Activated CD4-positive, alpha-beta T cell treated with anti-CD3 and anti-CD28 coated beads for 1 hour (primary cell): ENCODE measurements at places on chromosomes 5 and 9.

GRCh38 chr5:140565780-140566095 lies 1.1 kb downstream of the SLC35A4 start:
- no peak for DNase-seq

- DNase-seq, result no peak
These were observed 193.6 kb upstream of the SMC2 start for GRCh38 chr9:103900466-103900865.

DNA sequence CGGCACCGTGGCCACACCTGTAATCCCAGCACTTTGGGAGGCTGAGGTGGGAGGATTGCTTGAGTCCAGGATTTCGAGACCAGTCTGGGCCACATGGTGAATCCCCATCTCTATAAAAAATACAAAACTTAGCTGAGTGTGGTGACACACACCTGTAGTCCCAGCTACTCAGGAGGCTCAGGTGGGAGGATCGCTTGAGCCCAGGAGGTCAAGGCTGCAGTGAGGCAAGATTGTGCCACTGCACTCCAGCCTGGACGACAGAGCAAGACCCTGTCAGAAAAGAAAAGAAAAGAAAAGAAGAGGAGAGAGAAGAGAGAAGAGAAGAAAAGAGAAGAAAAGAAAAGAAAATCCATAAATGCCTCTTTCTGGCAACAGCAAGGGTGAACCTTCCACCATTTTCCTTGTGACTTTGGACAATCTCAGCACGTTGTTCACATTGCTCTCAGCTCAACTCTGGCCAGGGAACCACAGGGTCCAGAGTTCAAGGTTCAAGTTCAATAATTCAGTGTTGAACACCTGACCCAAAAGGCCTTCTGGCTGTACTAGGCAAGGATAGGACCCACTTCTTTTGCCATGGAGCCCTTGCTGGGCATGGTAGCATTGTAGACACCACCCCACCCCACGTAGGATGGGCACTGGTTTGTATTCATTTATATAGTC lies 14.6 kb upstream of the DUSP1 start:
- DNase-seq, result no peak

GRCh38 chr5:111280282-111280951 lies 56.2 kb downstream of the CAMK4 start:
- no peak for DNase-seq

GRCh38 chr5:40437452-40437861 lies 242.3 kb upstream of the PTGER4 start:
- no peak for DNase-seq

- DNase-seq, result no peak
These were observed 41.6 kb upstream of the ZNF300 start for GRCh38 chr5:150946351-150946905.

GRCh38 chr5:30239331-30240022 lies 954.0 kb upstream of the CDH6 start:
- DNase-seq, result no peak

GRCh38 chr9:84709056-84709455 lies 39.5 kb downstream of the NTRK2 start:
- no peak for DNase-seq

DNA sequence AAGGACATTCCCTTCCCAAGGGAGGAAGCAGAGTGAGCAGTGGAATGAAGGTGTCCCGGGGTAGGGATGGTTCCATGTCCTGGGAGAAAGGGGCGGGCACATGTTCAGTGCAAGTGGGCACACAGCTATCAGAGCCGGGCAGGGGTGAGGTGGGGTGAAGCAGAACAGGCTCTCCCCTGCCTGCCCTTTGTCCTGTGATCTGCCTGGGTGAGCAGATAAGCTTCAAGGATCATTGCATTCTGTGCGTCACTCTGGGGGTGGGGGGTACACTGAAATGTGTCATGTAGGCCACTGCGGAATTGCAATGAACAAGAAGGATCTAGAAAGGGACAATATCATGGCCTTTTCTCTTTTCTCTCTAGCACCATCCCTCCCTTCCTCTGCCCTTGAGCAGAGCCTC lies 61.7 kb upstream of the SHB start:
- no peak for DNase-seq

- DNase-seq, result no peak
These were observed 52.6 kb upstream of the CXCL14 start for GRCh38 chr5:135631391-135631790.

GRCh38 chr9:123658792-123659191 lies 271.1 kb downstream of the DENND1A start:
- no peak for DNase-seq

DNA sequence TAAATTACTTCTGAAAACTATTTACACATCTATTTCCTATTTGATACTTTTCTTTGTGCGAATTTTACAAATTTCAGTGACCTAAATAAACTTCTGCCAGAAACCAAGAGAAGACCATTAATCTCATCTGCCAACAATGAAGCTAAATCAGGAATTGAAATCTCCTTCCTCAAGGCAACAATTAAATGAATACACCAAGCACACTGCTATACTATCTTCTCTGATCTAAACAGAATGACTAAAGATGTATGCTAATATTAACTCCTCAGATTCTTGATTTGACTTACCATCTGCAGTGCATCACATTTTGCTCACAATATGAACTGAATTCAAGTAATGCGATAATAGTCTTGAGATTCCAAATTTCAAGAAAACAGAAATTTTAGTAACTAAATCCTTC lies 82.3 kb downstream of the CEP120 start:
- no peak for DNase-seq

DNA sequence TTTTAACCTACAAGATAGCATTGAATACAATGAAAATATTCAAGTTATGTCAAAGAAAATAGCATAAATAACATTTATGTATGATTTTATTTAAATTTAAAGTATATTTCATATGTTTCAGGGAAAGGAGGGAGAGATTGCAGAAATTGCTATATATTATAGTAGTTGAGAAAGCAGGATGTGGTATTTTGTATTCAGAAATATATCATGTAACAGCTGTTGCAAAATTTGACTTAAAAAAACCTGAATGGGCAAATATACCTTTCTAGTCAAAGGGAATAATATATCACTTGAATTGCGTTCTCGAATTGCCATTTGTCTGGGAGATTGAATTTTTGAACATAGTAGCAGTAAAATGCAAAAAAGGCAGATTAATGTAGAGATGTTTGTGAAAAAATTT lies 80.6 kb downstream of the PAM start:
- no peak for DNase-seq

DNA sequence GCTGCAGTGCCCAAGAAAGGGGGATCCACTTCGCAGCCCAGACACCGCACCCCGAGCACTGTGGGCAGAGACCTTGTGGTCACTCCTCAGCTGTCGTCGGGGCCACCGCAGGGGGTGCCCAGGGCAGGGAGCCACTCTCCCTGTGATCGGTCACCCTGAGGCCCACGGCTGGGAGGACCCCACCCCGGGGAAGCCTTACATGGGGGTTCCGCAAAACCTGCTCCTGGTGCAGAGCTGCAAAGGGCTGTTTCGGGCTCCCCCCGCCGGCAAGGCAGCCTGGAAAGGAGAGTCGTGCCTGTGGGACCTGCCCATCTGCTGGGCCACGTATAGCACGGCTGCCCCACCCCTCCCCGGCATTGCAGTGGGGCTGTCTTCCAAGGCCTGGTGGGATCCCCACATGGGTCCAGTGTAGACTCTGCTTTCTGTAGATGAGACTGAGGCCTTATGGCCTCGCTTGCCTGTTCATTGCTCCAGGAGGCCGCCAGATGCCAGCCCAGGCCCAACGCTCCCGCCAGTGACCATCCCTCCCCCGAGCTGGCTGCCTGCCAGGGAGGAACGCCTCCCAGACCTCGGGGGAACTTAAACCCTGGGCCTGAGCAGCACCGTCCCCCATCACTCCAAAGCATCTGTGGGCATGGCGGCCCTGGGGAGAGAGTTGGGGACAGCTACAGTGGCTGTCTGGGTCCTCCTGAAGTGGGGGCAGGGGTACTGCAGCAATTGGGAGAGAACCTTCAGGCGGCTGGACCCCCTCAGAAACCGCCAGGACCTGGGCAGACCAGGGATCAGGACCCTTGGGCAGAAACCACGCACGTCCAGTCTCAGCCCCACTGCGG lies 1.6 kb upstream of the DNLZ start:
- no peak for DNase-seq

DNA sequence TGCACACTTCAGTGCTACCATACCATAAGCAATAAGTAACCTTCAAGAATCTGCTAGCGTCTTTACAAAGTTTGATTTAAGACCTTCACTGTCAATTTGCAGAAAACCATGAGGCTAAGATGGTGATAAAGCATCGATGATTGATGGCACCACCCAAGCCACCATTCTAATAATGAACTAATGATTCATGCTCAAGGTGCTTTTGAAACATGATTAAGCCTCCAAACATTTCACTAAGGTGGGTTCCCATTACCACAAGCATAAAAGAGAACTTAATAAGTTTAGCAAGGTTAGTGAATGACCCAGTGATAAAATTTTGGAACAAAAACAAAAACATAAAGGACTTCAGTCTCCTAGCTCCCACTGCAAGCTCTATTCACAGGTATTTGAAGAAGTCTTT lies 214.7 kb downstream of the FBXL17 start:
- no peak for DNase-seq

DNA sequence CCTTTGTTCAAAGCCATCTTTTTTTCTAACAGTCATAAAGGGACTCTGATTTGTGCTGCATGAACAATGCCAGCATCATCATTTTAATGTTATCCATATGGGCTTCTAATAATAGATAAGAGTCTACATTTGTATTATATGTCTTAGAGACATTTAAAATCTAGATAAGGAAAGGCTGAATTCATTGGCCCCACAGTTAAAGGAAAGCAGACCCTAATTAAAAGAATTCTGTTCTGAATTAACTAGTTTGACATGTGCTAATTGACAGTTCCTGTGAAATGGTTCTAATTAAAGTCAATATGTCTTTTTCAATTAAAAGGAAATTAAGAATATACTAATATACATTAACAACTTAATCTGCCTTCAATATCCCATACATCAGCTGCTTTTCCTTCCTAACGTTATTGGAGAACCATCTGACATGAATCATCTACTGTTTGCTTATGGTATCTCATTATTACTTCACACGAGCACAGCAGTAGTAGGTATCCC lies 104.7 kb downstream of the NR2F1-AS1 start:
- no peak for DNase-seq

DNA sequence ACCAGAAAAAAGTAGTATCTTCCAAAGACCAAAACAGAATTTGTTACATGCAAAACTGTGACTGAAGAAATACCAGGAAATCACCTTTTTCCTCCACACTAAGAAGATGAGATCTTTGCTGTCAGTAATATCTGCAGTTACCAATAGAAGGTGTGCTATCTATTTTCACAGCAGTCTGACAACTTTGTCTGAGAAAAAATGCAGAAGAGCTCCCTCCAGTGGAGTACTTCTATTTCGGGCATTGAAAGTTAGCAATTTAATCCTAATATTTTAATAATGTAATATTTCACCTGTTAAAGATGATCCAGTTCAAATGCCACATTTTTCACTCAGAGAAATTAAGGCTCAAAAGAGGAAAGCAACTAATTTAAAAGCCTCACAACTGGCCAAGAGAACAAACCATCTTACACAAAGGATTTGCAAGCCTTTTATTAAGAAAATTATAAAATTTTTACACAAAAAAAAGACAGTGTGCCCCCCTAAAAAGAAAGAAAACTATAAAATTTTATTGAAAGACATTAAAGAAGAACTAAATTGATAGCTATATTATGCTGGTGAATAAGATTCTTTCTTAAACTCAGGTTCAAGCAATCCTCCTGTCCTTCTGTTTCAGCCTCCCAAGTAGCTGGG lies 50.6 kb downstream of the DEPDC1B start:
- no peak for DNase-seq

GRCh38 chr5:133967698-133968203 lies 674 bp downstream of the C5orf15 start:
- DNase-seq, result no peak

DNA sequence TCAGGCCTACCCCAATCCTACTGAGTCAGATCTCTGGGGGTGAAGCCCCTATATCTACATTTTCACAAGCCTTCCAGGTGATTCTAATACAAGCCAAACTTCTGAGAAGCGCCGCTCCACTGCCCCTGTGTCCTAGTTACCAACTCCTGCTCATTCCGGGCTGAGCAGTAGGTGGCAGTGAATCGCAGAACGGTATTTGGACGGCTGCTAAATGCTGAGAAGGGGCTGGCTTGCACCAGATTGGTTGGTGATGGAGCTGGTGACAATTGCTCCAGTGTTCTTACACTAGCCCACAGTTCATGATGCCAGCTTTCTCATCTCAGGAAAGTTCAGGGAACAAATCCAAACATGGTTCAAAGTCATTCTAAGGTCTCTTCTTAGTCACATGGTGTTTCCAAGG lies 31.1 kb upstream of the FGF1 start:
- DNase-seq, result no peak

- no peak for DNase-seq
These were observed 17.6 kb upstream of the HEXB start for GRCh38 chr5:74667396-74667795.

- DNase-seq, result no peak
These were observed 6.4 kb downstream of the IL3 start for GRCh38 chr5:132066871-132067270.

GRCh38 chr5:35954175-35954574 lies 15.8 kb upstream of the CAPSL start:
- DNase-seq, result no peak

- no peak for DNase-seq
These were observed 500.0 kb downstream of the PTPRD start for GRCh38 chr9:10112798-10113197.

- DNase-seq, result no peak
These were observed 93.6 kb downstream of the UHRF2 start for GRCh38 chr9:6506571-6506970.

GRCh38 chr9:85416715-85417114 lies 325.0 kb downstream of the AGTPBP1 start:
- no peak for DNase-seq

GRCh38 chr5:124583469-124584350 lies 162.7 kb downstream of the ZNF608 start:
- DNase-seq, result no peak

- no peak for DNase-seq
These were observed 28.7 kb downstream of the CDKN2A start for GRCh38 chr9:21965401-21965951.

- DNase-seq, result no peak
These were observed 304.1 kb downstream of the TRPM3 start for GRCh38 chr9:70817311-70817710.

- no peak for DNase-seq
These were observed 1086.5 kb downstream of the EFNA5 start for GRCh38 chr5:106584268-106584667.

GRCh38 chr5:56666901-56667300 lies 148.4 kb upstream of the MAP3K1 start:
- no peak for DNase-seq

DNA sequence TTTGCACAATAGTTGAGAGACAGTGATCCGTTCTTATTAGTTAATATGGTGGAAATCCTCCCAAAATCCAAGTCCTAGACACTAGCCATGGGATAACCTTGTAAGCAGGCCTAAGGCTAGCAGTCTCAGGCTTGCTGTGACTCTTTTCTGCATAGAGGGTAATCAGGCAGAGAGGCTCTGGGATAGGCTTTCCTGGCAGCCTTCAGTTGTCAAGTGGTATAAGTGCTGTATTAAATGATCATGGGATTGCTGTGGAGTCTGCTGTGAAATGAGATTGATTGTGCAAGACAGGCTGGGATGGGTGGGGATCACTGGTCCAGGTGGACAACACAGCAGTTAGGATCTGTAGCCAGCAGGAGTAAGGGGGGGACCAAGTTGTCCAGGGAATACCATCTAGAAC lies 416.4 kb downstream of the TLE4 start:
- DNase-seq, result no peak

GRCh38 chr5:126692971-126693370 lies 84.0 kb upstream of the LMNB1 start:
- DNase-seq, result no peak

GRCh38 chr9:135770203-135770535 lies 68.2 kb downstream of the KCNT1 start:
- no peak for DNase-seq
